ENCODE measurements at places on chromosomes 6 and 20.

DNA sequence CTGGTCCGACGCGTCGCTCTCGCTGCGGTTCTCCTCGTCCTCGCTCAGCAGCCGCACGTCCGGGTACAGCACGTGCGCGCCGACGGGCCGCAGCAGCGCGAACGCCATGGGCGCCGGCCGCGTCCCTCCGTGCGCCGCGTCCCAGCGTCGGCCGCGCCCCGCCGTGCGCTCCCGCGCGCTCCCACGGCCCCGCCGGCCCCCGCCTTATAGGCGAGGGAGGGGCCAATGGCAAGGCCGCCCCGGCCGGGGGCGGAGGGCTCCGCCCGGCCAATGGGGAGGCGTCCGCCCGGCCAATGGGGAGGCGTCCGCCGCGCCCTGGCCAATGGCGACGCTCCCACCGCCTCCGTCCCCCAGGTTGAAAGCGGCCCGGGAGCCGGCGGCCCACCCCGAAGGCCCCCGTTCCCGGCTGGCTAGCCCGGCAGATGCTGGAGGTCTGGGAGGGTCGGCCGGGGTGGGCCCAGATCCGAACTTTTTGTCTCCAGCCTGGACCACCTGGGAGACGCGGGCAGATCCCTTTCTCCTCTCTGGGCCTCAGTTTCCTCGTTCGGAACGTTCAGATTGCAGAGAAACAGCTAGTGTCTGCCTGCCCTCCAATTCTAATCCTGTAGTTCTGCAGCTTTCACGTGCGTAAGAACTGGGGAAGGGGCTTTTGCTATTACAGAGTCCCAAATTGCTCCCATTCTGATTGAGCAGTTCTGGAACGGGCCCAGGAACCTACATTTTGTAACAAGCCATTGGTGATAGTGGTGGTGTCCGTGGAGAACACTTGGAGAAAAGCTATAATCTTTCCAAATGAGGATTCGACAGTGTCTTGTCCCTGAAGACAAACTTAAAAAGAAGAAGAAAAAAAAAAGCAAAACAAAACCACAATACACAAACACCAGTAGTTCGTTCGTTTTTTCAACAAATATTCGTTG lies at the start of gene TCF15:
TCF15 (minus strand) TSS at position 180 of the 917 bp plus-strand sequence; CDS start at position 108, 72 bp downstream.
- DNase-seq = no peak

DNA sequence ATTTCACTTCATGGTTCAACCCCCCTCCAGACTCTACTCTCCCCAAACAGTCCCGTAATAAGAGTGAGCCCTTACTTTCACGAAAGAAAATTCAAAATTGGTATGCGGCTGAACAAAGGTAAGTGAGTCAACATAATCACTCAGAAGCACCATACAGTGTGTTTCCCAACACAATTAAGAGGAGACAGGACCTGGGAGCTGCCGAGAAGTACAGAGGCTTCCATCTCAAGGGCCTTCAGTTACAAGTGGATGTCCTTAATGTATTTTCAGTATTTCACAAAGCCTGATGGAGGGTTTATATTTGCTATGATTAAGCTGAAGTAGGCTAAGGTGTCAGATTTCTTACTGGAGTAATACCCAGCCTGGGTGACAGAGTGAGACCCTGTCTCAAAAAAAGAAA lies 51.1 kb downstream of the MYO6 start:
- DNase-seq = no peak

DNA sequence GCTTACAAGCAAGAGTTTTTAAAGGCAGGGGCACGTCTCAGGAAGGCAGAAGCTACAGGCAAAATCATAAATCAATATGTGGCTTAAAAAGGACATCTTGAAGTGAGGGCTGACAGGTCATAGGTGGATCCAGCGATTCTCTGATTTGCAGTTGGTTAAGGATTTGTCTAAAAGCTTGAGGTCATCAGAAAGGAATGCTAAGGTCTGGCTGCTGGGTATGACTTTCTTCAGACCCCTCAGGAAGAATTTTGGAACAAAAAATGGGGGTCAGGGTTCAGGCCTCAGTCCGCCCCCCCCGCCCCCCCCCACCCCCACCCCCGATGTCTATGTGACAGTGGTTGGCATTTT lies 261.9 kb downstream of the CDH4 start:
- no peak for DNase-seq

DNA sequence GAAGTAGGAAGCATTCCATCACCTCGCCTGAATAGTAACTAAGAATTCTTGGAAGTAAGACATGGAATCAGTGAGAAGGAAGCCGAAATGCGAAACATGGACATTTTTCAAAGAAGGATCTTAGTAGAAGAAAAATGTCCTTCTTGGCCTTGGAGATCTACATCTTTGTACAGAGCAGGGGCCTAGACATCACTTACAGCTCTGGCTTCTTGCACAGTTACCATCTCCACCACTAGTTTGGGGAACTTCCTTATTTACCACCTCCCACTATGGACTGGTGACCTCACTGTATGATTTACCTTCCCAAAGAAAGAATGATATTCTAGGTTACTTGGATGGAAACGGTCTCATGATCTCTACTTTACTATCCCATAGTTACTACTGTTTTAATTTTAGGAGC lies 15.7 kb downstream of the CASS4 start:
- no peak for DNase-seq

DNA sequence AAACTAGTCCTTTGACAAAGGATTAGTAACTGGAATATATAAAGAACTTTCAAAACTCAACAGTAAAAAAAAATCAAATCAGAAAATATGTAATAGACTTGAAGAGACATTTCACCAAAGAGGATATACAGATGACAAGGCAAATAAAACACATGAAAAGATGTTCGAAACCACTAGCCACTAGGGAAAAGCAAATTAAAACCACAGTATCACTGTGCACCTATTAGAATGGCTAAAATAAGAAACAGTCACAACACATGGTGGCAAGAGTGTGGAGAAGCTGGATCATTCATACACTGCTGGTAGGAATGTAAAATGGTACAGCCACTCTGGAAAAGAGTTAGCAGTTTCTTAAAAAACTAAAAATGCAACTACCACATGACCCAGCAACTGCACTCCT lies 14.9 kb downstream of the ZBTB2 start:
- DNase-seq = no peak

DNA sequence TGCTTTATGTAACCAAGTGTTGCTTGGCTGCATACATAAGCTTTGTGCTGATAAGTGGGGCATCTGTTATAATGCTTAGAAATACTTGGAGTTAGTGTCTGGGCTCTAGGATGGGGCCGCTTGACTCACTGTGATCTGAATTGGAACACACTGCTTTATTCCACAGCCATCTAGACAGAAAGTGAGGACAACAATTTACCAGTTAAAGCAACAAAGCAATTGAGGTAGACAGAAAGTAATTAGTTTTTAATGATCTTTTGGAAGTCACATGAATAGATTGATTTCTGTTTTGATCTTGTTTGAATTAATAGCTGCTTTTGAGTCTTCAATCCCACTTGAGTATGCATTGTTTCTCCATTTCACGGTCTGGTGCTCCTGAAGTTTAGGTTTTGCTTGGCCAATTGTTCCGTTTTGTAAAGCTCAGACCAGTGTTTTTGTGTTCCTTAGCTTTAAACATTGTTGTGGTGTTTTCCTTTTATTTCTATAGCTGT lies 157.5 kb downstream of the TRMT11 start:
- DNase-seq = no peak

DNA sequence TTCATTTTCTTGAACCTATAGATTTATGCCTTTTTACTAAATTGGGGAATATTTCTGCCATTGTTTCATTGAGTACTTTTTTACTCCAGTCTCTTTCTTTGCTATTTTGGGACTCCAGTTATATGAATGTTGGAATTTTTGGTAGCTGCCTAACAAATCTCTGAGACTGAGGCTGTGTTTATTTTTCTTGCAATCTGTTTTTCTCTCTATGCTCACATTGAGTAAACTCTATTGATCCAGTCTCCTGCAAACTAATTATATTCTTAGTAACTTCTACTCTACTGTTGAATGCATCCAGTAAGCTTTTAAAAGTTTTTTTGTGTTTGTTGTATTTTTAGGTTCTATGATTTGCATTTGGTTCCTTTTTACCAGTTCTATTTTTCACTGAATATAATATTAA lies 903.4 kb upstream of the GJE1 start:
- DNase-seq = no peak

DNA sequence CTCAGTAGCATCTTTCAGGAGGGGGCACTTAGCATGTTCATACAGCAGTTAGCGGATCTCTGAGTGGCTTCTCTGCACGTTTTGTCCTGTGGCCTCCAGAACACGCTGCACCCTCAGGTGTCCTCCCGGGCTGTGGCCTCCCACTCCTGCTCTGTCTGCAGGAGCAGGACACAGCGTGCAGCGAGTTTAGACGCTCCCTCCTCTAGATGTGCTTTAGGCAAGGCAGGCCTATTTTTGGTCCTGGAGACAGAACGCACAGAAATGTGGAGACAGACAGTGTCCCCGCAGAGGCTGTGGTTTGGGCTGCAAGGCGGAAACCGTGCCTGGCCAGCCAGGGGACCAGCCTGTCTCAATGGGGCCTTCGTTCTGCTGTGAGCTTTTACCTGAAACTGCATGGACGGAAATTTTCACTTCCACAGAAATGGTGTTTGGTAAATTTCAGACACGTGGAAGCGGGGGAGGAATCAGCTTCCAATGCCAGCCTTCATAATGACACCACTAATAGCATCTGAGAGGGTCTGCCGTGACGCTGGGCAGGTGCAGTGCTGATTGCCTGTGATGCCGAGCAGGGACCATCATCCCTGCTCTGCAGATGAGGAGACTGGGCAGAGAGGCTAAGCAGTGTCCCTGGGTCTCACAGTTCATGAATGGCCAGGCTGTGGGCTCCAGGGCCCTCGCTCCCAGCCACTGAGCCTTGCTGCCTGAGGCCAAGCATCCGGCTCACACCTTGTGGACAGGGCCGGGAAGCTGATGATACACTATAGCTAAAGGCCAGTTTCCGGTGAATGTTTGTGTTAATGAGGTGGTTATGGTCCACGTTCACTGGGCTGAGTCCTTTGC lies 120.9 kb downstream of the SYCP2 start:
- DNase-seq = no peak

DNA sequence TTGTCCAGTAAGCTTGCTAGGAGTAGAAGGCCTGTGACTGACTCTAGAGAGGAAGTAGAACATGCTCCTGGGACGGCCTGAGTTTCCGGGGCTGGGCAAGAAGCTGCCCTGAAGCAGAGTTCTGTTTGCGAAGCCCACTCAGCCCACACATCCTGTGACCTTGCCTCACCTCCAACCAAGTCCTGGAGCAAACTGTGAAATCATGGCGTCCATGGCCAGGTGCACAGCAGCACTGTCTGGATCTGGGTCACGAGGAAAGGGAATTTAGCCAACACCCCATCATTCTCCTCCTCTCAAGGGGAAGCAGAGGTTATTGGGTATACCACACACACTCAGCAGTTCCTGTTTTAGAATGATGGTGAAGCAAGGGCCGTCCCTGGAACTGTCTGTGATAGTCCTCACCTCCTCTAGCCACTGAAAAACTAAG lies 87.5 kb downstream of the CRYBG1 start:
- DNase-seq = no peak

DNA sequence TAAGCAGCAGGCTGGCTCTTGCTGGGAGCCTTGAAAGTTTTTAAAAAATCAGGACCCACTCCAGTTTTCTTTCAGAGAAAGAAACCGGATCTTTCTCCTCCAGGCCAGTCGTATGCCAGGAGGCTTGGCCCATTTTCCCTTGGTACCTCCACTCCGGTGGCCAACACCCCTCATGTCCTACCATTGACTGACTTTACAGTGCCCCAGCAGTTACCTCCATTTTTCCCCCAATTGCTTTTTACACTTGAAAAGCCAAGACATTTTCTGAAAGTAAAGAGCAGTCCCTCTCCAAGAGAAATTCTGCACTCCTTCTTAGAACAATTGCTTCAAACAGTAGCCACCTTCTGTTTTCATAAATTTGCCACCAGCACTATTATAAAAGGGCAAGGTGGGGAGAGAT lies 47.7 kb upstream of the SNX9 start:
- no peak for DNase-seq

DNA sequence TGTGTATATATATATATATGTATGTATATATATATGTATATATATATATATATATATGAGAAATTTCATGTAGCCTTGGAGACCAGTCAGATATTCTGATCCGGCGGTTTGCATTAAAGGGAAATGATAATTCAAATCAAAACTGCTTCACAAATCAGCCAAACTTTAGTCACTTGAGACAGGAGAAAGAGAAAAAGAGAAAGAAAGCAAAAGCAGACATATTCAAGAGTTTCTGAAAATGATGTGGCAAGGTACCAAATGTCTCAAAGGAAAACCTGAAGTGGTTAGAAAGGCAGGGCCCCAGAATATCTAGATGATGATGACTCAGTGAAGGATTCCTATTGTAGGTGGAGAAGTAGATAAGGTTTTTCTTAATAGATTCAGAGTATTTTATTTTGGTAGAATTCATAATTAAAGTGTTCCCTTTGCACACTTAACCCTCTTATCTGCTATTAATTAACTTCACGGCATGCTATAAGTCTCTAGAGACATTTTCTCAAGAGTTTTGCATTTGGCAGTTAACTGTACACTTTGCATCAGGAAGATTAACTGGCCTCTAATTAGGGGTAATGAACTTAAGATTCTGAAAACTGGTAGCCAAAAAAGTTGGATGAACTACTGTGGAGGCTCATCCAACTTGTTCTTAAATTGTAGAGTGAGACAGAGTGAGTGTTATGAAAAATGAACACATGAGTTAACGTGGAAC lies 50.1 kb upstream of the ASF1A start:
- no peak for DNase-seq

DNA sequence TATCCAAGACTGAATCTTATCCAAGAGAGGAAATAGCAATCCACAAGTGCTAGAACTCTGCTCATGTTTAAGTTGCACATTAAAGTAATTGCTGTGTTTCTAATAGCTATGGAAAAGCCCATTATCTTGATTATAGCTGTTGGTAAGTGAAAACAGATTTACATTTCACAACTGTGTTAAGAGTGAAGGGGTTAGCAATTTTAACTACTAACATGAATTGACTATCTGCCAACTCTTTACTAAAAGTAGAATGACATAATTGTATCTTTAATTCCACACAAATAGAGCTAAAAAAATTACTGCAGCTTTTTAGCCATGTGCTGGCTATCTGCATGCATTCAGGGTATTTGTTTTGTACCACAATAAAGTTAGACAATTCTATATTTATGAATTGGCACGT lies 277.9 kb upstream of the IRAK1BP1 start:
- DNase-seq = no peak

DNA sequence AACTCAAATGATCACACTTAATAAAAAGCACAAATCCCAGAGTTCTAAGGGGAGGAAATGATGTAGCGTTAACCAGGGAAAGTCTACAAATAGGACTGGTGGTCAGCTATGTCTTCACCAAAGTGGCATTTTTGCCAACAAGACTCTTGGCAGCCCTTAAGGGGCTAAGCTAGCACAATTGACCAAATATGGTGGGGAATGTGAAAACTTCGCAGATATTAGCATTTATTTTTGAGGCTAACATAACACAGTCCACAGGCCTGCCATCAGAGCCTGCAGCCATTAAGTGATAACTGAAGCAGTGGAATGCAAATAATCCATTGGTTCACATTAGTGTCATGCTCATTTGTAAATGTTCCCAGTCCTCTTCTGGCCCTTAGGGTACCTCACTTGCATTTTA lies 274.6 kb downstream of the FOXC1 start:
- DNase-seq = no peak
